OCI-LY7 (cell line): ENCODE measurements at places on chromosomes 2 and 18. TPM values are rescaled to one million over a fixed set of nuclear protein-coding genes. Genes with fewer than 3 reads are reported as not detected.

- DNase-seq = no peak
Observed at GRCh38 chr2:31384771-31385276, 29.7 kb downstream of the XDH start.

DNA sequence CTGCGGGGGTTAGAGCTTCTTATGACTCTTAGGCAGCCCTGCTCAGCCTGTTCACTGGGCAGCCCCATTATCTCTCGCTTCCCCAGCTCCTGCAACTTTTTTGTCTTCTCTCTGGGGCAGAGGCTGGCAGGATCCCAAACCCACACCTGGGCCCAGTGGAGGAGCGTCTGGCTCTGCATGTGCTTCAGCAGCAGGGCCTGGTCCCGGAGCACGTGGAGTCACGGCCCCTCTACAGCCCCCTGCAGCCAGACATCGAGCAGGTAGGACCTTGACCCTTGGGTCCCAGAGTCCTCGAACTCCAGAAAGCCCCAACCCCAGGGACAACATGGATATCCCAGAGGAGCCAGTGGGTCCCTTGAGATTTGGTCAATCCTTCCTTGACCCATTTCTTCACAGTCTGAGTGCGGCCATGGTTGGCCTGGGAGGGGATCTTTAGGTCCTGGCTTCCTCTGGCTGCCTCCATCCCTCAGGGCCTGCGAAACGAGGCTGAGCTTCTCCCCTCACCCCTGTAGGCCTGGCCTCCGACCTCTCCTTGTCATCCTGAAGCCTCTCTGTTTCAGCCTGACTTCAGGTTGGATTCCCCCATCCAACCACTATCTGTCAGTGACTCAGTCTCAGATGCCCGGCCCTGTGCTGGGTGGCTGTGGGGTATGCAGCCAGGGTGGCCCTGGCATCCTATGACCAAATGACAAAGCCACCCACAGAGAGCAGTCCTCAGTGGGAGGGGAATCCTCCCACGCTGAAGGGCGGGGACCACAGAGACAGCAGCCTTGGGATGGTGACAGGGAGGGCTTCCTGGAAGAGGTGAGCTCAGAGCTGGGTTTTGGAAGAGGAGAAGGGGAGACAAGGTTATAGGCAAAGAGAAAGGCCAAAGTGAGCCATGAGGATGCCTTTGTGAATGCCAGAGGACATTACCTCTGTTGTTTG lies 214.2 kb downstream of the DYSF start:
- no peak for DNase-seq

BCS1L gene
- total RNA-seq = 54.9 and 60.8 TPM in 2 replicates

TMEM214 gene
- total RNA-seq = 78.6 and 79.3 TPM in 2 replicates
